ENCODE measurements at places on chromosomes 7 and 10.
A peak's percentile ranks its signal among the peaks of the same experiment; 100 is the strongest.

DNA sequence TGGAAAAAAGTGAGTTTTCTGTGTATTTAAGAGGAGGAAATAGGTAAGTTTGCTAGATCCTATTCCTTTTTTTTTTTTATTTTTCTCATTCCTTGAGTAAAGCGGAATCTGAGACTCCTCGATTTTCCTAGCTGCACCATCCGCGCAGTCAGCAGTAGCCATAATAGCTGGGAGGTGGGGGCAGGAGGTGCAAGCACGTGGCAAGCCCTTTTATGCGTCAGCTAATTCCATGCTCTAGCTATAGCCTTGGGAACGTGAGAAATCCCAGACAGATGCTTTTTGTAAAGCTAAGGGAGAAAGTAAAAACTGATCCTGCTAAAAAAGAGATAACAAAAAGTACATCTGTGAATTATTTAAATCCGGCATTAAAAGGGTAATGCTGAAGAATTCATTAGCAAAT lies 33.2 kb upstream of the TPK1 start:
- DNase-seq, result no peak

GRCh38 chr7:15816835-15817426 lies 130.4 kb upstream of the MEOX2 start:
- DNase-seq, result no peak

GRCh38 chr10:344582-345200 lies 209.4 kb downstream of the ZMYND11 start:
- DNase-seq, result no peak

DNA sequence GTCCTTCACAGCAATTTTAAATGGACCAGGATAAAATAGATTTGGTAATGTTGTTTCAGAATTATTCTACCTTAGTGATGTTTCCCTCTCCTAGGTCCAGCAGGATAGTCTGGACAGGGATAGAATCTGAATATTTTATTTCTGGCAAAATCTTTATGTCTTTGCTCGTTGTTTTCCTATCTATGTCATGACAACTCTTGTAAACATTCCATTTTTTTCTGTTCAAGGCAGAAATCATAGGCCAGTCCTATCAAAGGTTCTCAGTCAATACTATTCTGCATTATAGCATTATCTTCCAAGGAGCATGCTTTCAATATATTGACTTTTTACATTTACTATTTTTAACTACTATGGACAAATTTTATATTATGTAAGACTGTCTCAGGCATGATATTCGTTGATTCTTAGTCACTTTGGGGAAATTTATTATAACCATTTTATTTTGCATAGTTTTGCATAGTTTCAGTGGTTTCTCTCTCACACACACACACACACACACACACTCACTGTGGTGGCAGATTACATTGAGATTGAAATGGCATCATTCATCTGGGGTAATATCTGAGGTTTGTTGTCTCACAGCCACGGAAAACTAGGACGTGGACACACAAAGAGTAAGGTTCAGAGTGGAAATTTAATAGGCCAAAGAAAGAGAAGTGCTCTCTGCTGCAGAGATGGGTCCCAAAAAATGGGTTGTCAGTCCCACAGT lies 17.2 kb downstream of the TAS2R60 start:
- DNase-seq, result no peak

DNA sequence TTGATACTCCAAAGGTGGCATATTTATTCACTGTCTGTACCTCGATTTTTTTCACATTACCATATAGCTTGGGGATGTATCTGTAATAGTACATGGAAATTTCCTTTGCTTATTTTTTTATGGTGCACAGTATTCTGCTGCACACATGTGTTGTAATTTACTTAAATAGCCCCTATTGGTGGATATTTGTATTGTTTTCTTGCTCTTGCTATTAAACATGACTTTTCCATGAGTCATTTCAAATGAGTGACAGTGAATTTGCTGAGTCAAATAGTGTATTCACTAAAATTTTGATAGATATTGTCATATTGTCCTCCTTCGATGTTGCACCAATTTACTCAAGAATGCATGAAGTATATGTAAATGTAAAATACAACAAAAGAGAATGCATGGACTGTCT lies 122.7 kb upstream of the STEAP4 start:
- no peak for DNase-seq

GRCh38 chr7:97971120-97971989 lies 18.6 kb downstream of the OCM2 start:
- peak; percentile 10 for DNase-seq

GRCh38 chr10:60414111-60414510 lies 24.4 kb upstream of the ANK3 start:
- no peak for DNase-seq

DNA sequence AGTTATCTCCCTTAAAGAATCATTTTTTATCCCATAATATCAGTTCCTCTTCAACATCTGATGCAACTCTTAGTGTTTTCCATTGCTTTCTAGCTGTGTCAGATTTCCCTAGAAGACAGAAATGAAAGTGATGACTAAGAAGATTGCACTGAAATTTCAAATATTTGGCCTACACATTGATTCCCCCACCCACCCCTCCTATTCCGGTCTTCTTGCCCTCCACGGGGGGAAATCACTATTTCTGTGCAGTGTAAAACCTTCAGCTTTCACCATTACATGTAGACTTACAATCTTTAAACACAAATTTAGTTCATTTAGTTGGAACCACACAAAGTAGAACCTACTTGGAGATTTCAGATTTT lies 63.7 kb upstream of the IL6 start:
- DNase-seq, result no peak

DNA sequence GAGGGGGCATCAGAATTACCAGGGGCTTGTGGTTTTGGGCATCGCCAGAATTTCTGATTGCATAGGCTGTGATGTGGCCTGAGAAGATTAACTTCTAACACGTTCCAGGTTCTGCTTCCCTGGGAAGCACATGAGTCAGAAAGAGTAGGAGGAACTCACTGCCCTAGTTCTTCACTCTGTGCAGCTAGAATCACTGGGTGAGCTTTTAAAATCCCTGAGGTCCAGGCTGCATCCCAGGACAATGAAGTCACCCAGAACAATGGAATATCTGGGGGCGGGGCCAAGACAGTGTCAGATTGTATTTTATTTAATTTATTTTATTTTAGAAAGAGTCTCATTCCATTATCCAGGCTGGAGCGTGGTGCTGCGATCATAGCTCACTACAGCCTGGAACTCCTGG lies 636.5 kb downstream of the CALN1 start:
- DNase-seq, result no peak

- DNase-seq, result no peak
These were observed 1.5 kb upstream of the NRP1 start for GRCh38 chr10:33335801-33336581.

GRCh38 chr10:62512732-62513475 lies 138.7 kb downstream of the ZNF365 start:
- DNase-seq, result no peak

GRCh38 chr7:82054544-82054943 lies 284.7 kb upstream of the HGF start:
- no peak for DNase-seq

- no peak for DNase-seq
These were observed 28.1 kb downstream of the UCMA start for GRCh38 chr10:13206091-13206490.

DNA sequence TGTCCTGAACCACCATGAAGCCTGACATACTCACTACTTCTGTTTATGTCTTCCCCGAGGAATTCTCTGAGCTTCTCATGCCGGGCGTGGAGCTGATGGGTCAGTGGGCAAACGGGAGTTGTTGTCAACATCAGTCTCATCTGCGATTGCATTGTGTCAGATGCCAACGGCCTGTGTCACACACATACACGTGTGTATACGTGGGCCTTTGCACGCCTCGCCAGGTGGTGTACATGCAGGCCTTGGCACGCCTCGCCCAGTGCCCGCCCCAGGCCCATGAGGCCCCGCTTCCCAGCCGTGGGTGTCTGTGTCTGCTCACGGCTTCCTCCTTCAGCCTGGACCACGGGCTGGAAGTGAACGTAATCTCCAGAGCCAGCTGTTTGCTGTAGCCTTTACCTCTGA lies 7.5 kb upstream of the CSGALNACT2 start:
- no peak for DNase-seq
